ENCODE measurements at places on chromosomes 6 and 20.

GRCh38 chr20:33570743-33571142 lies 80.8 kb downstream of the CBFA2T2 start:
- DNase-seq: no peak

DNA sequence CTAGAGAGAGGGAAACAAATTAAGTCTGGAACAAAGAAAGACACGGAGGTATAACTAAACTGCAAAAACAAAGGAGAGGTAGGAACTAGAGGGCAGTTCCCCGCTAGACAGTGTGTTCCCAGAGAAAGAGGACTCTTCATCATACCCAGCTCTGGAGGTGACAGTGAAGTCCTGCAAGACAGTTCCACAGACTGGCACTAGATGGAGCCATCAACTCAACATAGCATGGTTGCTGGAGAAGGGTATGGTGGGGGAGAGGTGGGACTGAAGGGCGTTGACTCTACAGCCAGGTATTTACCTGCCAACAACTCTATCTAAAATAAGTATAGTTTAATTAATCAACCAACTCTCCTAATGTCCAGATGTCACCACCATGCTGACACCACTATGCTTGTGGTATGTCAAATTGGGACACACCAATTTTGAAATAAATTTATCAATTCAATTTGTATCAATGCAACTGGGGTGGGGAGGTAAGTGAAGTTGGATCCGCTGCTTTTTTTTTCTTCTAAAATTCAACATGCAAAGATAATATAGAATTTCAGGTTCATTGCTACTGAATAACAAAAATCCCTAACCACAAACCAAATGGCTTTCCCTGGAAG lies 9.7 kb downstream of the BACH2 start:
- DNase-seq: peak; percentile 71

DNA sequence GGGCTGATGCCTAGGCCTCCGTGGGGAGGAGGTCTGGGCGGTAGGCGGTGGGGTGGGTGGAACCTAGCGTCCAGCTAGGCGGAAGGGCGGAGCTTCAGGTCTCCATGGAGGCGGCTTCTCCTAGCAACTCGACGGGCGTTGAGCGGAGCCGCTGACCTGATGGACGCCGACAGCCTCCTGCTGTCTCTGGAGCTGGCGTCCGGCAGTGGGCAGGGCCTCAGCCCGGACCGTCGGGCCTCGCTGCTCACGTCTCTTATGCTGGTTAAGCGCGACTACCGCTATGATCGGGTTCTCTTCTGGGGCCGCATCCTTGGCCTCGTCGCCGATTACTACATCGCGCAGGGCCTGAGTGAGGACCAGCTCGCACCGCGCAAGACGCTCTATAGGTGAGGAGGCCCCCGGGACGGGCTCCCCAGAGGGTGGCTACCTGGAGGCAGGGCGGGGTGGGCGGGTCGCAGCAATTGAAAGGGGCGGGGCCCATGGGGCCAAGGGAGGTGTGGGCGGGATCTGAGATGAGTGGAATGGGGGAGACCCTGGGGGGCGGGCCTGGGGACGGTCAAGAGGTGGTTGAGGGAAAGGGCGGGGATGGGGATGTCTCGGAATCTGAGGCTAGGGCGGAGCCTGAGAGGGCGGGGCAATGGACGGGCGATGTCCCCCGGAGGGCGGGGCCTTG lies at the start of gene RSPH9:
TSS of gene RSPH9 (plus strand) at position 97 of the 673 bp plus-strand sequence. CDS start at position 160, 63 bp downstream.
- DNase-seq: peak; percentile 84

DNA sequence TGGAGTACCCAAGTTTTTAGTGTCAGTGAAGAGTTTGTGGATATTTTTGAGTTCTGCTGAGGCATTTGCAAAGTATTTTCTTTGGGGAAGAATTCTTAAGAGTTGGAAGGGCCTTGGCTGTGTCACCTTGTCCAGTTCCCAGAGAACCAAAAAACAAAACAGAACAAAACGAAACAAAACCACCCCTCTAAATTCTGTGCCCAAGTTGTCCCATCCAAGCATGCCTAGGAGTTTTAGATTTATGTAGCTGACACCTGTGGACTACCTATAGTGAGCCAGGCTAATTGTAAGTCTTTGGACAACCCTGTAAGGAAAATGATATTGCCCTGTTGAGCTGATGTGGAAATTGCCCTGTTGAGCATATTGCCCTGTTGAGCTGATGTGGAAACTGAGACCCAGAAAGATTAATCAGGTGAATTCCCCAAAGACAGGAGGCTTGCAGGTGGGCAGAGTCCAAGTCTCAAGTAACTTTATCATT lies 1.0 kb upstream of the ECI2 start:
- DNase-seq: no peak

DNA sequence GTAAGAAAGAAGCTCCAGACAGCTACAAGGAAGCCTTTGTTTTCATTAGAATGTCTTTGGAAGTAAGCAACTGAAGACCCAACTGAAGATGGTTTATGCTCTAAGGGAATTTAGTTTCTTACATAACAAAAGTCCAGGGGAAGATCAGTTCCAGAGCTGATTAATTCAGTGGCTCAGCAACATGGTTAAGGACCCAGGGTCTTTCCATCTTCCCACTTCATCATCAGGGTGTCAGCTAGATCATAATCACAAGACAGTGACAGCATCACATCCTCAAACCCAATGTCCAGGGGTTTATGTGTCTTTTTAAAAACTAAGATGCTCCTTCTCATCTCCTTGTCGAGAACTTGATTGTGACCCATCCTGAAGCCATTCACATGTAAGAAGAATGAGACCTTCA lies 119.7 kb upstream of the PRDM1 start:
- no peak for DNase-seq

DNA sequence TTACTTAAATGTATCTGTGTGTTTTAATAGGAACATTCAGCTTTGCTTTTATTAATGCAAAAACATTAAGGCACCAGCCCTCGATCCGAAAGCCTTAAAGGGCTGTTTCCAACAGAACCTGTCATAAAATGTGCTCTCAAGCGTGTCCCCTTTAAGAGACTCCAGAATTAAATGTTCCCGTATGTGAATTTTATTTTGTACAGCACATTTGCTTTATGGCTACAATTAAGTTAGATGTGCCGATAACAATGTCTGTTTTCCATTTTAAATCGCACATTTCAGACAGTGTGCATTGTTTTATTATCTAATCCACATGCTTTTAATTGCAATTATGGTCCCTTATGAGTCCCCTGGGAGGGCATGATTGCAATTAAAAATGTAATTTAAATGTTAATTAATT lies 198.9 kb downstream of the TSHZ2 start:
- DNase-seq: no peak

GRCh38 chr6:128282961-128283360 lies 237.4 kb downstream of the PTPRK start:
- DNase-seq: peak; percentile 9

DNA sequence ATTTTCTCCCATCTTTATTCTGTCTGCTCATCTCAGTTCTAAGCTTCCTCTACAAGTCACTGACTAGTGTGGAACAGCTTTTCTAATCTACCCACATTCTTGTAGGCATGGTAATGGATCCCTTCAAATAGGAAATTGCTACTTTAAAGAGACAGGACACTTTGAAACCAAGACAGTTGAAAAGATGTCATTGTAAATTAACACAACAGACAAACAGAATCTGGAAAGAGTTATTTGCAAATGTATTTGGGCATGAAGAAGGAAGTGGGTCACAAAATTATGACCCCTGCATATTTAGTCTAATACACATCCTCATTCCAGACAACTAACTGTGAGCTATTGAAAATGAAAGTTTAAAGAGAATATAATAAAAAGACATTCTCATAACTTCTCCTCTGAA lies 298.2 kb upstream of the MARCKS start:
- no peak for DNase-seq

DNA sequence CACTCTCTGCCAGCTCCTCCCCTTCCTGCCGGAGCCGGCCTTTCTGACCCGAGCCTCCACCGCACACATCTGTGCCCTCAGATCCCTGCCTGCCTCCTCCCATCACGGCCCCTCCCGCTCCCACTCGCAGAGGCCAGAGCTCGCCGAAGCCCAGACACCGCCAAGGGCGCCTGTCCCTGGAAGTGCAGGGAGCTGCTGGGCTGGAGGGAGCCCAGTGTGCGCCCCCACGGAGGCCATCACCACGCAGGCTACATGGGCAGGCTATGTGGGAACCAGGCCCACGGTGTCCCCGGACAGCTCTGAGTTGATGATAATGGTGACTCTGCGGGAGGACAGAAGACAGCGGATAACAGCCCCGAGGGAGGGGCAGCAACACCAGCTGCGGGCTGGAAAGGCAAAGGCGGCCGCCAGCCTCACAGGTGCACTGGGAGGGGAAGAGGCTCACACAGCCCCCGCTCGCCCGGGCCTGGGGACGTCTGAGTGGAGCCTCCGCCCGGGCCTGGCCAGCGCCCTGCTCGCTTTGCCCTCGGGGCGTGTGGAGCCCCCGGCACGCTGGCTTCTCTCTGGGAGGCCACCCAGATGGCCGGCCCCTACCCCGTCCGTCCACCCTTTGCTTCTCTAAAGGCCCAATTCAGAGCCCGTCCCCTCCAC lies 154.9 kb downstream of the DLL1 start:
- DNase-seq: no peak

- DNase-seq: no peak
Measured at GRCh38 chr6:129849456-129849855, 11.7 kb downstream of the TMEM244 start.

DNA sequence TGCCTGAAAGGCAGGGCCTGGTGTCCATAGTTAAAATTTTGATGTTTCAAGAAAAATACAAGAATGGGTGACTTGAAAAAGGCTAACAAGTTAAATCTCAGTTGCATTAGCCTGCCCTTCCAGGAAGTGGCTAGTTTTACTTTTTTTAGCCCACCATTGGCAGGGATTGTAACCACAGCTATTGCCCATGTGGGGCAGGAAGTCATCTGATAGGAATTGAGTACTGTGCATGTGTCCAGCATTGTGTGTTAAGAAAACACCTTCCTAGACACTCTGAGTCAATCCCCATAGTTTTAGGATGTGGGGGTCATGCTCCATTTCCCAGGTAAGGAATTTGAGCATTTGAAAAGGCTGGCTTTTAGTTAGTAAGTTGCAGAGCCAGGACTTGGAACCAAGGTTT lies 26.9 kb downstream of the LYRM2 start:
- no peak for DNase-seq

DNA sequence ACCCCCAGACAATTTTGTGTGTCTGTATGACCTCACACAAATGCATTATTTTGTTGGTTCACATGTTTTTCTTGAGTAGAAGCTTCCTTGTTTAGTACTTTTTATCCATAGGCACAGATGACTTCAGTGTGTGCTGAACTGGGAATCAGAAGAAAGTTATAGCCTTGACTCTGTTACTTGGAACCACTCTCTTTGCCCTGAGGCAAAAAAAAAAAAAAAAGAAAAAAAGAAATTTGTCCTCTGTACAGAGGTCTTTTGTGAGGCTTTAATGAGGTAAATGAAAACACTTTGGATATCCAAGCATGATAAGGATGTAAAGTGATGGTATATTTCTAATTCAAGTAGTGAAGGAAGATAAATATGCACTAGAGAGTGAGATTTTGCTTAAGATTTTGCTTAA lies 51.9 kb downstream of the TRMT11 start:
- DNase-seq: no peak

- no peak for DNase-seq
Measured at GRCh38 chr20:18802012-18802634, 11.5 kb upstream of the SCP2D1 start.

DNA sequence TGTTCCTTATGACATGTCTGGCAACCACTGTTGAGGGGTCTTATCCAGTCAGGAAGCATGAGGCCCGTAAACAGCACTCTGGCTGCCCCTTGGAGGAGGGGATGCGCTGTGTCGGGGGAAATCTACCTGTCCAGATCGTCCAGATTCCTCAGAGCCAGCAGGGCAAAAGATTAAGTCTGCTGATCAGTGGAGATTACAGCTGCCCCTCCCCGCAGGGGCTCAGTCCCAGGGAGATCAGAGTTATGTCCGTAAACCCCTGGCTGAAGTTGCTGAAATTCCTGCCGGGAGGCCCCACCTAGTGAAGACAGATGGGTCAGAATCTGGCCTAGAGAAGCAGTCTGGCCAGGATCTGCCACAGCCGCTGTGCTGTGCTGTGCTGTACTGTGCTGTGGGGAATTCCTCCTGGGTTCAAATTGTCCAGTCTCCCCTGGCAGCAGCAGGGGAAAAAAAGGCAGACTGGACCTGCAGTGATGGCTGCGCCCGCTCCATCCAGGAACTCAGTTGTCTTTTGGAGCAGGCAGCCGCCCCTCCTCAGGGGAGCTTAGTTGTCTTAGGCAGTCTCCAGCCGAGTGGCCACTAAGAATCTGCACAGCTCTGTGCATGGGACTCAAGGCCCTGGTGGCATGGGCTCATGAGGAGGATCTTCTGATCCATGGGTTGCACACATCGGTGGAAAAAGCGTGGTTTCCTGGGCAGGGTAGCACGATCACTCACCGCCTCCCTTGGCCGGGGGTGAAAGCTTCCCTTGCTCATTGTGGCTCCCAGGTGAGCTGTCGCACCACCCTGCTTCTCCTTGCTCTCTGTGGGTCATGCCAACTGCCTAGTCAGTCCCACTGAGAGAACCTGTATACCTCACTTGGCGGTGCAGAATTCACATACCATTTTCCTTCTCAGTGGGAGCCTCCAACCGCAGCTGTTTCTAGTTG lies 1368.8 kb upstream of the ADGRB3 start:
- DNase-seq: no peak

DNA sequence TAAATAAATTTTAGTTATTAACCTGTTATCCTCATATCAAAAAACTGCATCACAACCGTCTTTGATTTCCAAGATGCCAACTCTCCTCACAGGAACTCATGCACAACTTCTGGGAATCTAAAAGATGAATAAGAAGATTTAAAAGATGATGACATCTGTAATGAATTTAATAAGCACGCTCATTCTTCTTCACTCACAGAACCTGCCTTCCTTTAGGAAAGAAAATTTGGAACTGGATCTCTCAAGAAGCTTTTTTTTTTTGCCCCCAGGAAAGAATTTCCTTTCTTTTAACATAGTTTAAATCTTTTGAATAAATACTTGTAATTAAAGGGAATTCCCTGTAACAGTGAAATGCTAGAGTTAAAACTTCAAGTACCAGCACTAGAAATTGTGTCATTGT lies 161.5 kb downstream of the HIVEP2 start:
- DNase-seq: no peak

GRCh38 chr20:52172392-52173047 lies 19.1 kb downstream of the ZFP64 start:
- DNase-seq: no peak

DNA sequence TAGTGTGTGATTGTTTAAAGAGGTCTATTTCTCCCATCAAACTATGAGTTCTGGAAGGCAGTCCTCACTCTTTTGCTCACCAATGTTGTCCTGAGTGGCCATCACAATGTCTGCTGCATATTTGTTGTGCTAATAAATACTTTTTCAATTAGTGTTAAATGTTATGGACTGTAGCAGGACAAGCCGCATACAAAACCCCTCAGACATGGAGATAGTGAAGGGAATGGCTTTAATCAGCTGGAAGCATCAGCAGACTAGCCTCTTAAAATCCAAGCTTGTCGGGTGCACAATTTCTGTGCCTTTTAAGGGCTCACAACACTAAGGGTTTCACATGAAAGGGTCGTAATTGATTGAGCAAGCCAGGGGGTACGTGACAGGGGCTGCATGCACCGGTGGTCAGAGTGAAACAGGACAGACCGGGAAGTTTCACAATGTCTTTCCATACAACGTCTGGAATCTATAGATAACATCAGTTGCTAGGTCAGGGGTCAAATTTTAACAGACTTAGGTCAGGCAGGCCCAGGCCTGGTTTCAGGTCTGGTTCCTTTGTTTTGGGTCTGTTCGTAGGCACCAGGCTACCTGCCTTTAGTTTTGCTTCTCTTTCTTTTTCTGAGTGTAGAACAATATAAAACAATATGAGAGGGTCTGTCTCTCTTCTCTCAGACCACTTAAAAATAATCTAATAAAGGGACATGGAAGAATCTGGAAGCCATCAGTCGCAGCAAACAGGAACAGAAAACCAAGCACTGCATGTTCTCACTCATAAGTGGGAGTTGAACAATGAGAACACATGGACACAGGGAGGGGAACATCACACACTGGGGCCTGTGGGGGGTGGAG lies 327.6 kb upstream of the HTR1E start:
- no peak for DNase-seq

- DNase-seq: peak; percentile 66
Measured at GRCh38 chr6:36769676-36770499, 69.4 kb downstream of the CPNE5 start.
